ENCODE measurements at places on chromosomes 16 and 17.

- DNase-seq: no peak
Observed at GRCh38 chr17:67074781-67075180, 30.4 kb downstream of the CACNG1 start.

- no peak for DNase-seq
Observed at GRCh38 chr16:78727536-78727935, 628.1 kb downstream of the WWOX start.

- DNase-seq: no peak
Observed at GRCh38 chr16:48963901-48964615, 317.6 kb downstream of the CBLN1 start.

DNA sequence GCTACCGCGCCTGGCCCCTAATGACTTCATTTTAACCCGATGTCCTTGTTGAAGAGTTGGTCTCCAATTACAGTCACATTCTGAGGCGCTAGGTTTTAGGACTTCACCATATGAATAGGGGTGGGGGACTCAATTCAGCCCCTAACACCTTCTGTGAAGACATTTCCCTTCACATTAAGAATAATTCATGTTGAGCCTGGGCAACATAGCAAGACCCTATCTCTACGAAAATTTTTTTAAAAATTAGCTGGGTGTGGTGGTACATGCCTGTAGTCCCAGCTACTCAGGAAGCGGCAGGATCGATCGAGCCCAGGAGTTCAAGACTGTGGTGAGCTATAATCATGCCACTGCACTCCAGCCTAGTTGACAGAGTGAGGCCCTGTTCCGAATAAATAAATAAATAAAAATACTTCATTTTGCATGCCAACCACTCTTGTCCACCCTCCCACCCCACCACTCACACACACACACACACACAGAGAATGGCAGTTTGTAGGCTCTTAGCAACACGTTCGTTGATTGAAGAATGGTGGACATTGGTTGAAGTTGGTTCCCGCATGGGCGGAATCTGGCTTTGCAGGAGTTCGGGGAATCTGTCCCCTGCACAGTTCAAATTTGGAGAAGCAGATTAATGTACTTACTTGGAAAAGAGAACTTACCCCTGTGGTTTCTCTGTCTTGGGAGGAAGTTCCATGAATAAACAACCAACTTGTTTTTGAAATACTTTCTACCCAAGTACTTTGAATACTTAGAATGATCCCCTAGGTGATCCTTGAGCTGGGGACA lies 27.8 kb upstream of the TVP23A start:
- DNase-seq: no peak

DNA sequence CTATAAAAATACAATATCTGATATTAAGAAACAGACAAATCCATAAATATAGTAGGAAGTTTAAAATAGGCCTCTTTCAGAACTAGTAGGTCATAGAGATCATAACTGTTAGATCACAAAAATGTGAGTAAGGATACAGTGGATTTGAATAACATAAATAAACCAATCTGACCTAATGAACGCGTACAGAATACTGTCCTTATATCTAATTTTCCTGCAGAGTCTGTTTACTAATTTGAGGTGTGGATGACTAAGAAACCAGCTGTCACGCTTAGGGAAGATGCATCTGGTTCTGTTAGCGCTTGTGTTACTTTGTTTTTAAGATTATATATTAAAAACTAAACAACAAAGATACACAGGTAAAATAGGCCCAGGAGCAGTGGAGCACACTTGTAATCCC lies 14.8 kb downstream of the CPD start:
- no peak for DNase-seq

GRCh38 chr17:67773246-67773645 lies 52.1 kb upstream of the BPTF start:
- no peak for DNase-seq

DNA sequence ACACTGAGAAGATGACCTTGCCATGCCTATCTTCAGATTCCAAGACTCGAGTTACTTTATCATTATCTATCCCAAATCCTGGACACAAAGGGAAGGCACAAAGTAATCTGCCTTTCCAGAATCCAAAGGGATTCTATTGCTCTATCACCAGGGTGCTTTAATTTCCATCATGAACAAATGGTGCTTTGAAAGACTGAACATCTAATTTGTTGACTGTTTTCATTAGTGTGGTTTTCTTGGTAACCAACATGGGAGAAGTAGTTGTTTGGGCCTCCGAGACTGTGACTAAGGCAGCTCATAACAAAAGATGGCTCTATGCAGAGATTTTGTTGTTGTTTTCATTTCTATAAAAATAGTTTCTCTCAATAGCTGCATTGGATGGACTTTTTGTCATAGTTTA lies 441.0 kb upstream of the SOX9 start:
- DNase-seq: no peak

GRCh38 chr16:86517652-86518258 lies 7.4 kb downstream of the FOXF1 start:
- DNase-seq: no peak

DNA sequence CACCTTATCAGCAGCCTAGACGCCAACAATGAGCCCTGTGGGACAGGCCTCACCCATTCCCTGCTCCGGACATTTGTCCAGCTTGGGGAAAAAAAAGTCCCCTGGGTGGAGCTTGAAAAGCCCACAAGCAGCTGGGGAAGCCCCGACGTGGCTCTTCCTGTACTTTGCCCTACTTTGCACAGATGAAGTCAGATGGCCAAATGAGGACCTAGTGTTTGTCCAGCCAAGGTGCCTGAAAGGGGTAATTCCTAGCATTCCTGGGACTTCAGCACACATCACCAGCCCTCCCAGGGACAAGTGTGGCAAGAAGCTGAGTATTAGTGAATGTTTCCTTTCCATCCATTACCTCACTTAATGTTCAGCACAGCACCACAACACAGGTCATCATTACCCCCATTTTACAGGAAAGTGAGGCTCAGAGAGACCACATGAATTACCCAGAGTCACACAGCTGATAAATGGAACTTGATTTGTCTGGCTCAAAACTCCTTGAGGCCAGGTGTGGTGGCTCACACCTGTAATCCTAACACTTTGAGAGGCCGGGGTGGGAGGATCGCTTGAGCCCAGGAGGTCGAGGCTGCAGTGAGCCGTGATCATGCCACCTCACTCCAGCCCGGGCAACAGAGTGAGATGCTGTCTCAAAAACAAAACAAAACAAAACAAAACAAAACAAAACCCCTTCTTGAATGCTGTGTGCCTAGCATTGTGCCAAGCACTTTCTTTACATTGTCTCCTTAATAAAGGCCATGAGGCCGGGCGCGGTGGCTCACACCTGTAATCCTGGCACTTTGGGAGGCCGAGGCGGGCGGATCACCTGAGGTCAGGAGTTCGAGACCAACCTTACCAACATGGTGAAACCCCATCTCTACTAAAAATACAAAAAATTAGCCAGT lies 19.9 kb upstream of the PLLP start:
- DNase-seq: no peak
